ENCODE measurements at places on chromosomes 4 and X. TPM values are rescaled to one million over a fixed set of nuclear protein-coding genes. Genes with fewer than 3 reads are reported as not detected.
A peak's percentile ranks its signal among the peaks of the same experiment; 100 is the strongest.

GRCh38 chr4:30718641-30719453, 1.3 kb upstream of the PCDH7 start:
- no peak for DNase-seq

- no peak for DNase-seq
These were observed 8.7 kb downstream of the PDGFRA start for GRCh38 chr4:54237770-54238169.

DNA sequence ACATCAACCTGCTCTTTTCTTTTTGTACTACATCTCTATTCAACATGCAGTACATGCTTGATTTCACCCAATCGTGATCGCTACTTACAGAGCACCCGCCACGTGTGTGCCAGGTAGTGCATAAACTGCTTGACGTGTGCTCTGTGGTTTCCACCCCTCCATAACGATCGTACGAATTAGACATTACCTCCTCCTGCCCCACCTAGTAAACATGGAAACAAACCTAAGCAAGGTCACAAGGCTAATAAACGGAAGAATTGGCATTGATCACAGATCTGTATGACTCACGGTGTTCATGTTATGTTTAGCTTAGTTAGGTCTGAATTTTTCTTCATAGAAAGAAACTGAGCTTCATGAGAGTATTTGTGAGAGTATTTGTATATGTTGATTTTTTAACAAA, 64.1 kb downstream of the STX18 start:
- DNase-seq, result no peak

- peak; percentile 82 for DNase-seq
These were observed 1.2 kb downstream of the CPEB2 start for GRCh38 chr4:15003401-15003890.

GABRE gene
- 122 TPM for total RNA-seq
